ENCODE measurements at places on chromosomes 7 and 10.

GRCh38 chr7:107262857-107263256, 94.1 kb downstream of the HBP1 start:
- DNase-seq = no peak

DNA sequence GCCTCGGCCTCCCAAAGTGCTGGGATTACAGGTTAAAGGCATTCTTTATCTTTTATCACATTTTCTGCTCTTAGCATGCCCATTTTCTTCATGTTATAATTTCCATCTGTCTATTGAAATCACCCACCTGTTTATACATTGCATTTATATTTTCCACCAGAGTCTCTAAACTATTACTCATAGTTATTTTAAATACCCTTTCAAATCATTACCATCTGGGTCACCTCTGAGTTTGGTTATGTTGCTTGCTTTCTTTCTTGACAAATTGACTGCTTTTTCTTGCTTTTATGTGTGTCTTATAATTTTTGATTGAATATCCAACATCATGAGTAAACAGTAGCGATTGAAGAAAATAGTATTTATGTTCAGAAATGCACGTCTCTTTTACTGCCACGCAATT, 71.4 kb downstream of the TMEM270 start:
- no peak for DNase-seq

GRCh38 chr10:86661161-86662025, 6.9 kb upstream of the LDB3 start:
- no peak for DNase-seq

DNA sequence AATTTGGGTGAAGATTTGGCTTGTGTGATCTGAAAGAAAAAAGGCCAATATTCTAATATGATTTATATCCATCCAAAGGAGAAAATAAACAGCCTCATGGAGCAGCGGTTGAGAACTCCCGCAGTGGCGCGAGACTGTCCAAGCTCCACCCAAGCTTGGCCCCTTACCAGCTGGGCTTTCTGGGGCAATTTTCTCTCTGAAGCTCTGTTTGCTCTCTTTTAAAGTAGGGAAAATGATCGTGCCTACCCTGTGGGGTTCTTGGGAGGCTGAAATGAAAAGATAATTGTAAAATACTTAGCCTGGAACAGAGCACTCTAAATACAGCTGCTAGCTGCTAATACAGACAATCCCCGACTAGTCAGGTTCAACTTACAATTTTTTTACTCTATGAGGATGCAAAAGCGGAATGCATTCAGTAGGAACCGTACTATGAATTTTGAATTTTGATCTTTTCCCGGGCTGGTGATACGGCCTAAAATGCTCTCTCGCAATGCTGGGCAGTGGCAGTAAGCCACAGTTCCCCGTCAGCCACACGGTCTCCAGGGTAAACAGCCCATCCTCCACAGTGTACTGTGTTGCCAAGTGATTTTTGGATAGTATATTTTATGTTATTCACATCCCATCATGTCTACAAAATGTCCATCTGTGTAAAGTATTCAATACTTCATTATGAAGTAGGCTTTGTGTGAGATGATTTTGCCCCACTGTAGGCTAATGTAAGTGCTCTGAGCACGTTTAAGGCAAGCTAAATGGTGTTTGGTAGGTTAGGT, 137.7 kb downstream of the CHN2 start:
- DNase-seq = no peak

DNA sequence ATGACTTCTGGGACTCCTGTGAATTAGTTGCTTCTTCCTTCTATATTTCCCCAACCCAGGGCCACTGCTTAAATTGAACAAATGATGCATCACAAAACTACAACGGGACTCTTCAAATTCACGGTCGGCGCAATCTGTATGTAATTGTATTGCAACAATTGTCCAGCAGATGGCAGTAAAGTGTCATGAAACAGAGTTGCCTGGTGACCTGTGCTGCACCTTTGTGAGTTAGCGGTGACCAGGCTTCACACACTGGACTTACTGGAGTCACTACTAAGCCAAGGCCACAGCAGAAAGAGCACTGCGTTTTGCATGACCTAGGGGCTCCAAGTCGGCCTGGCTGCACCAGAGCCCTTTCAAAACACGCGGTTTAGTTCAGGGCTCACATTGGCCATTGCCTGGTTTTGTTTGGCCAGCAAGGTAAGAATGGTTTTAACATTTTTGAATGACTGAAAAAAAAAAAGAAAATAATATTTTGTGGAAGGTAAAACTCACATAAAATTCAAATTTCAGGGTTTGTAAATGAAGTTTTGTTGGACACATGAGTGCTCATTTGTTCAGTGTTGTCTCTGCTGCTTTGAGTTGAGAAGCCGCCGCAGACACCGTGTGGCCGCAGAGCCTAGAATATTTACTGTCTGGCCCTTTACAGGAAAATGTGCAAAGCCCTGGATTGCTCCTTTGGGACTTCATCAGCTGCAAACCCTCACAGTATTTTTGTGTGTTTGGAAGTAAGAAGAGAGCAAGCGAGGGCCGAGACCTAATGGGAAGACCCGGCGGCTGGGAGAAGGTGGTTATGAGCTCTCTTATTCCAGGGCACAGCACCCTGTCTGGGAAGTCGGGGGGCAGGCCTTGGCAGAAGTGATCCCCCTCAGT, 23.2 kb upstream of the ZNF32 start:
- peak; percentile 79 for DNase-seq

GRCh38 chr10:5525561-5526341, 990 bp downstream of the CALML3 start:
- DNase-seq = no peak

DNA sequence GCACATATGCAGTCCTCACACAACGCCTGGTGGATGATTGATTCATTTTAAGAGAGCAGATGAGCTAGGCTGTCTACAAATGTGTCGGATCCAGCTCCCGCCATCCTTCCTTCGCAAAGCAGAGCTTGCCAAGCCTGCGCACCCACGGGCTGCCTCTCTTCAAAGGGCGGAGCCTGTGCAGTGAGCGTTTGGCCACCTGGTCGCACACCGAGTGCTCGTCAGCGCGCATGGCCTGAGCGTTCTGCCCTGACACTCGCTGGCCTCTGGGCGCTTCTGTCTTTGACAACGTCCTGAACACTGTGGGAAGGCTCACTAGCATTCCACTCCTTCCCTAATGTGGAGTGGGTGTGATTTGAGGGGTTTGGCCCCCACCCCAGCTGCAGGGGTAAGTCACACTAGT, 47.1 kb upstream of the TMEM72 start:
- DNase-seq = no peak

GRCh38 chr7:123211545-123211944, 11.8 kb upstream of the SLC13A1 start:
- DNase-seq = no peak

- DNase-seq = no peak
Observed at GRCh38 chr7:37920305-37920848, at the start of gene EPDR1. Gene EPDR1, plus strand, starts transcription at chr7:37920640. Its CDS starts 300 bp downstream, at chr7:37920940.

Data from ELR (cell line).